ENCODE measurements at places on chromosomes 1 and 21.

DNA sequence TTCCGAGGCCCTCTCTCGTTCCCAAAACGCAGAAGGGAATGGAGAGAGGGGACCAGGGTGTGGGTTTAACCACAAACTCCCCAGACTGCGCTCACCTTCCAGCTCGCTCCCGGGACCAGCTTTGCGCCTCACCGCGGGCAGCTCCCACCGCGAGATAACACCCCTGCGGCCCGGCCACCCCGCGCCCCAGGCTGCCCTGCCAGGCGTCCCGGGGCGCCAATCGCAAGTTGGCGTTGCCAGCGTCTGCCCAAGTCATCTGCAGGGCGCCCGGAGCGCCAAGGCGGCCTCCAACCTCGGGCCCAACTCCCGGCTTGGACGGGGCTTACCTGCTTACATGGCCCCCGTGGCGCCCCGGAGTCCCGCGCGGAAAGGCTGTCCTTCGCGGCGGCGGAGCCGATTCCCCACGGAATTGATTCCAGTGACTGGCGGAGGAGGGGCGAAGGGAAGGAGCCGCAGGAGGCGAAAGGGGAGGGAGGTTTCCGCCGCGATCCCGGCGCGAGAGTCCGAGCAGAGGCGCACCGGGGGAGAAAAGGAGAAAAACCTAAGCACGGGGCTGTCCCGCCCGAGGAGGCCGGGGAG, 456 bp downstream of the PTPN14 start:
- no peak for DNase-seq

DNA sequence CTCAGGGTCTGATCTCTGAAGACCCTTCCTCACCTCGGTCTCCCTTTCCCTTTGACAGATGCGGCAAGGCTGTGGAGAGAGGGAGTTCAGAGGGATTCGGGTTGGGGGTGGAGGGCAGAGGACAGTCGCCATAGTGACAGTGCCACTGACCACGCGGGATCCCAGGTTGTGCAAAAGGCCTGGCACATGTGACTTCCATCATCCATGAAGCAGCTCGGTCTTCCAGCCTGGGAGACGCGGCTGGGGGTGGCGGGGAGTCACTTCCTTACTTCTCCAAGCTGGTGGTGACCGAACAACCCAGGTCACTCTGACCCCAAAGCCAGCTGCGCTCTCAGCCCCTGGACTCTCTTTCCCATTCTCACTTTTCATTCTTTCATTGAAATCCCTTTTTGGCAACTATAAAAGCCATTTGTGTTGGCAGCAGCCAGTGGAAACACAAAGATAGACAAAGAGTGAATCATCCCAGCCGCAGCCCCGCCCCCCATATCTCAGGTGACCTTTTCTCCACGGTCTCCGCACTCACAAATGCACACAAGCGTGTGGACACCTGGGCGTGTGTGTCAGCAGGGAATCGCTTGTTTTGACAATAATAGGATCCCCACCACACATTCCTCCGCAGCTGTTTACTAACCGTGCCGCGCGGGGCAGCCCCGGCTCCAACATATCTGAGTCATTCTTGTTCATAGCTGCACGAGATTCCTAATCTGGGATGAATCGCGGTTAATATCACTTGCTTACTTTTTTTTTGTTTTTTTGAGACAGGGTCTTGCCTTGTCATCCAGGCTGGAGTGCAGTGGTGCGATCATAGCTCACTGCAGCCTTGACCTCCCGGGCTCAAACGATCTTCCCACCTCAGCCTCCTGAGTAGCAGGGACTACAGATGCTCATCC, 68.3 kb downstream of the DHRS3 start:
- DNase-seq, result peak; percentile 75

DNA sequence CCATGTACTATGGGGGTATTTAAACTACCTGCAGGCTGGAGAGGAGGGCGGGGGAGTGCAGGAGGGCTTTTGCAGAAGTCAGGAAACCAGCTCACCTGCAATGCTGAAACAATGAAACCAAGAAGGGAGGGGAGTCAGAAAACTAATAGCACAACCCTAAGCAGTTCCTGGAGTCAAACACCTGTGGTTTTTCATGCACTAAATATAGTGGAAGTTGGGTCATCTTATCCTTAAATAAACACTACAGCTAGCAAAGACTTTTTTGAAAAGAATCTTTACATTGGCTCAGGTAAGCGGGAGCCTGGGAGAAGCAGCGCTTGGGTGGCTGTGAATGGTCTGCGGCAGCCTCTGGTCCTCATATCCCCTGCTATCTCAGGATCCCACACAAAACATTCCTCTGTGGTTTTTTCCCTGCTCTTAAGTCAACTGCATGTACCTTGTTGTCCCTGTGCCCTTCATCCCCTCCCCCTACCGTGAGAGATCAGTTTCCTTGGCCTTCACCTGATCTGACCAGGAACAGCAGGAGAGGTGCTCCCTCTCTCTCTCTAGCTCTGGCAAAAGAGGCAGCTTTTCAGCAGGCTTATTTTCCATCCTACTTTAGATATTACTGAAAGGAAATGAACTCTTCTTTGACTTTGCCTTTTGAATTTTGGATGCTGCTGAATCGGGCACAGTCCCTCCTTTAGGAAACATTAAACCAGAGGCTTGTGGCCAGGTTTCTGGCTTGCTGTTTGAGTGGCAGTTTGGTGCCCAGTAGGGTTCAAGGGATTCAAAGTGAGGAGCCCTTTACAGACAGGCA, 26.6 kb downstream of the TENT5C start:
- no peak for DNase-seq

DNA sequence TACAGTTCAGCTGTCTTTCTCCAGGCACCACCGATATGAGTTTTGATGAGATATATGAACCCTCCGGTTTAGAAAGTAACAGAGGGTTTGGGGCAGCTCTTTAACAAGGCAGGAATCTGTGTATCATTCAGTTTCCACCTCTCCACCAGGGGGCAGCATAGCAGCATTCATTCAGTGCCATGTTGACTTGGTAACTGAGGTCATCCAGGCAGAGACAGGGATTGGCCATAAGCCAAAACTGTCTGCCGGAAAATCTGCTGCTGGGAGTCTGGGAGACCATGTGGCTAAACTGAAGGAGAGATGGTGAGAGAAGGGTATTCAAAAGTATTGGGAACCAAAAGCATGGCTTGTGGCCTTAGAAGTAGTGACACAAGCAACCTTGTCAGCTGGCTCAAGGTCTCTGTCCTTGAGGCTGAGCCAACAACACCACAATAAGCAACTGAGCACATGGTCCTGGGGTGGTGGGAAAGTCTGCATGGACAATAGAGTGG, 98.5 kb downstream of the LMX1A start:
- peak; percentile 61 for DNase-seq

DNA sequence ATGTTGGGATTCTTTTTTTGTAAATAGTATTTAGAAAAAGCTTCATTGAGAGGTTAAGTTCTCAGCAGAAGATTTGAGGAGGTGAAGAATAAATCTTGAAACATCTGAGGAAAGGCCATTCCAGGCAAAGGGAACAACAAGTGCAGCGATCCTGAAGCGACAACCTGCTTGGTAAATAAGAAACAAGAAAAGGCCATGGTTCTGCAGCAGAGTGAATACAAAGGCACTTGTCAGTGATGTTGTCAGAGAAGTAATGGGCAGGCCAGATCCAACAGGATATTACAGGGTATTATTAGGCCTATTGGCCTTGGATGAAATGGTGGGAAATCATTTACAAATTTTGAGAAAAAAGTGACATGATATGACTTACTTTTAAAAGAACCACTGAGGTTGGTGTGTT, 960.0 kb downstream of the PLA2G4A start:
- DNase-seq, result no peak

DNA sequence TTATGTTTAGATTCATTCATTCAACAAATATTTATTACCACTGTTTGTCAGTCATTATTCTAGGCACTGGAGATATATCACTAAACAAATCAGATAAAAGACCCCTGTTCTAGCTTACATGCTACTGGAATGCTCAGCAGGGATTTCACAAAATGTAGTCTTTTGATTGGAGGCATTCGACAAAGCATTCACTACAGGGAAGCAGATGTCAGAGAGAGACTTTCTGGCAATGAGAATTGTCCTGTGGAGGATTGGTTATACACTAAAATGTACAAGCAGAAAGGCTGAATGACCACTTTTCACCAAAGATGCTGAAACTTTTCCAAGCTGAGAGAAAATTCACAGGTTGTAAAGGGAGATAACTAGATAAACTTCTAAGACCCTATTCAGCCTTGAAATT, 57.7 kb downstream of the SCMH1 start:
- DNase-seq, result no peak

DNA sequence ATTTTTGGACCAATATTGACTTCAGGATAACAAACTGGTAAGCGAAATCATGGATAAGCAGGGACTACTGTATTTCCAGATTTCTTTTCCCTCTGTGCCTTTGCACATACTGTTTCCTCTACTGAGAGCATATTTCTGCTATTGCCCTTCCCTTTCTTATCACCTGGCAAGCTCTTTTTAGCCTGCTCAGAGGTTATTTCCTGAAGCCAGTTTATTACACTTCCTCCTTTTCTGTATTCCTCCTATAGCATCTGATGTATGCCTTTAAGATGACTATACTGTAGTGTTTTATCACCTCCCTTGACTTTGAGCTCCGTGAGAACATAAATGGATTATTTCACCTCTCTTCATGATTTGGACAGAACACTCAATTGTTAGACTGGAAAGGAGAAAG, 49.0 kb downstream of the MAGI3 start:
- DNase-seq, result no peak

DNA sequence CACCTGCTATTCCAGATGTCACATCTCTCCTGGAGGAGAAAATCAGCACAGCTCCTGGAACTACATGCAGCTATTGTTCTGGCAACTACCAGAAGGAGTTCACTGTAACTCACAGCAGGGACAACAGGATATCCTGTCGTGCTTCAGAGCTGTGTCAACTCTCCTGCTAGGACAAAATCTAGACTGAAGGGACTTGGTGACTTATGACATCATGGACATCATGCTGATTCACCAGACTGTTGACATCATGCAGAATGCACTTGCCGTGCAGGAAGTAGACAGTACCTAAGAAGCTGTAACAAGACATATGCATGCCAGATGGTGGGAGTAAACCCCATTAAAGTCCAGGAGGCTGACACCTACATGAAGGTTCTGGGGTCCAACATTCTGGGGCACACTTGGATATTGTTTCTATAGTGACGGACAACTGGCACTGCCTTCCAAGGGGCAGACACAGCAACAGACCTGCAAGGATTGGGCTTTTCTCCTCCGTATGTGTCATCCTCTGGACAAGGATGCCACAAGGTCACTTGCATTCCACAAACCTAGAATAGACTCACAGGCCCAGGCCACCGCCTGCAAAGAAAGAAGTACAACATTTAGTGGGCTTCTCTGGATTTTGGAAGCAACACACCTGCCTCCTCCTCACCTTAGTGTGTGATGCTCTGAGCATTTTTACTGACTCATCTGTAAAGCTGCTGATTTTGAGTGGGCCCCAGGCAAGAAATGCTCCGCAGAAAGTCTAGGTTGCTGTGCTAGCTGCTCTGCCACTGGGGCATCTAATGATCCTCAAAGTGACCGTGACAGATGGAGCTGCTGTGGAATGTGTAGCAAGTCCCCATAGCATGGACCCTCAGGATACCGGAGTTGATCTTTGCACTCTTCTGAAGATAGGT, 249.2 kb downstream of the MATN1 start:
- DNase-seq, result no peak

DNA sequence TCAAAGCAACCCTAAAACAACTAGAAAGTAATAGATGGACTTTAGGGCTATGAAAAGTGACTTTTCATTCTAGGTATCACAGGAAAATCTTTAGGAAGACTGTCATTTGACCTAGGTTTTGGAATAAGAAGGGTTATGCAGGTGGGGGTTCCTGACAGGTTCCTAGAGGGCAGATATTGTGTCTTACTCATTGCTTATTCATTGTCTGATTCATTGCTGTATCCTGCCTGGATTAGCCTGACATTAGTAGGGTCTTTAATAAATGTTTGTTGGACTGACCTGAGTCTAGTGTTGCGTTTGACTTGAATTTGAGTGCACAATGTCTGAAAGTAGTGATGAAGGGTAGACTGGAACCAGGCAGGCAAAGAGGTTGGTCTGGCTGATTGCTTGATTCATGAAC, 6.0 kb downstream of the FNBP1L start:
- no peak for DNase-seq

- DNase-seq, result no peak
These were observed 49.9 kb downstream of the DMRTB1 start for GRCh38 chr1:53508991-53509666.

DNA sequence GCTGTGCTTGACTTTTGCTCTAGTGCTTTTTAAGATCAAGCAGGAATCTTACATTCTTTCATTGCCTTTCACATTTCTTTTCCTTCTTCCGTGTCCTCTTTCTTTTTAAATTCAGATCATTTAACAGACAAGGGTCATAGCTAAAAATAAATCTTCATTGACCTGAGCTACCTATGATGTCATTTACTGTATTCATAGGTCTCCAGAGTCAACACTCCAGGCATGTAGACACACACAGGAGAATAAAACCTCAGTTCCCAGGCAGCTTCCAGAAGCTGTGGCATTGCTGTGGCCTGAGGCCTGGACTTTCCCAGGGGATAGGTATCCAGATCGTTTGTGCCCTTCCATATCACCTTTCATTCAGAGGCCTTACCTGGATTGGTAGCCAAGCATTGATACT, 38.5 kb upstream of the ENAH start:
- no peak for DNase-seq

- DNase-seq, result no peak
These were observed 180.5 kb downstream of the VPS13D start for GRCh38 chr1:12410351-12410750.

- DNase-seq, result no peak
These were observed 31.6 kb downstream of the FAAH start for GRCh38 chr1:46425726-46426125.

DNA sequence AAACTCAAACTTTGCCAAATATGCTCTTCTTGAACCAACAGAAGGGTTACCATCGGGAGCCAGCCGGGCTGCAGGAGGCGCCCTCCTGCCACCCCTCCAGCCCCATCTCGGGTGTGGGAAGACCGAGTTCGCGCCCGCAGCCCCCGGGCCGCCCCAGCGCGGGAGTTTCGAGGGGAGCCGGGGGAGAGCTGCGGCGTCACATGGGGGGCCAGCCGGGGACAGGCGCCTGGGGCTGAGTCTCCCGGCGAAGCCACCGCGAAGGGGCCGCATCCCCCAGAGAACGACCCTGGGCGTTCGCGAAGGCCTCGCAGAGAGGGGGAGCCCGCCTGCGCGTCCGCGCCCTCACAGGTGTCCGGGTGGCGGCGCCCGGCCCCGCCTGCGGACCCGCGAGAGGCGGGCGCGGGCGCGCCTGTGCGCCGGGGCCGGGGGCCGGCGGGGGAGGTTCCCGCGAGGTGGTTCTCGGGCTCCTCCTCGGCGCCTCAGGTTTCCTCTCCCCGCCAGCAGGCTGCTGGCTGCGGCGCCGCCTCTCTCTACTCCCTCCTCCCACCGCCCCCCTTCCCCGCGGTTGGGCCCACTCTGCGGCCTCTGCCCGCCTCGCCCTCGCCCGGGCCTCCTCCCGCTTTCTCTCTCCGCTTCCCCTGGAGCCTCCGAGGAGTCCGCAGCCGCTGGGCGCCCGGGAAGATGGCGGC, at the start of gene RAVER2:
Gene RAVER2, plus strand, starts transcription at position 584 of the 689 bp plus-strand sequence. Its CDS starts 98 bp downstream, at position 682.
- peak; percentile 81 for DNase-seq

- DNase-seq, result no peak
These were observed 12.0 kb downstream of the SYT11 start for GRCh38 chr1:155871390-155871789.

DNA sequence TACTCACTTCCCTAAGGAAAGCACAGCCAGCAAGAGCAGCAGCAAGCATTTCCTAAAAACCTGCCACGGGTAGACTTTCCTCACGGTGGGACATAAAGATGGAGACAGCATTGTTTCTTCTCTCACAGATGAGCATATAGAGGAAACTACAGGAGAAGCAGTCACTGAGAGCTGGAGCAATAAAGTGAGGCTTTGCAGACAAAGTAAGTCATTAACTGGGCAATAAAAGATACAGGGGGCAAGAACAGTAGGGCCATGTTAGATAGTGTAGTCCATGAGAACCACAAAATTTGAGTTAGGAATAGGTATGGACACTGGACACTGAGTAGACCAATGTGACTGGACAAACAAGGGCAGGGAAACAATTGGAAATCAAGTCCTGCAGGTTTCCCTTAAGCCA, 240.1 kb upstream of the NFIA start:
- no peak for DNase-seq

All from left kidney (tissue), 8 donors.